ENCODE measurements at places on chromosomes 12 and 14.

DNA sequence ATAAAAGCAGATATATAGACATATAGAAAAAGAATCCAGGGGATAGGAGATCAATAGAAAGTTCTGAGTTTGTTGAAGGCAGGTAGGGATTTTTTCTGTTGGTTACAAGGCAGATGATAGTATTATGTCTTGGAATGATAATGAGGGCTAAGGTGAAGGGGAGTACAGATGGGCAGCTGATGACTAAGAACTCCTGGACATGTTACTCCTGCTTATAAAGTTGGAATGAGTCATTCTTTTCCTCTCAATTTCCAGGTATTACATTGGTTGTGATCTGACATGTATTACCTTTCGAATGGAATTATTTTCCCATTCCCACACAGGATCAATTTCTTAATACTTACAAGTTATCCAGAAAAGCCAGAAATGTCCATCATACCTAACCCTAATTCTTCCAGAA, 545.2 kb upstream of the MGAT4C start:
- DNase-seq, result no peak

GRCh38 chr14:71070169-71070568, 162.9 kb downstream of the PCNX1 start:
- DNase-seq, result no peak

GRCh38 chr12:77494296-77494695, 336.4 kb upstream of the NAV3 start:
- no peak for DNase-seq

GRCh38 chr12:30967026-30967425, 40.5 kb downstream of the TSPAN11 start:
- DNase-seq, result no peak

DNA sequence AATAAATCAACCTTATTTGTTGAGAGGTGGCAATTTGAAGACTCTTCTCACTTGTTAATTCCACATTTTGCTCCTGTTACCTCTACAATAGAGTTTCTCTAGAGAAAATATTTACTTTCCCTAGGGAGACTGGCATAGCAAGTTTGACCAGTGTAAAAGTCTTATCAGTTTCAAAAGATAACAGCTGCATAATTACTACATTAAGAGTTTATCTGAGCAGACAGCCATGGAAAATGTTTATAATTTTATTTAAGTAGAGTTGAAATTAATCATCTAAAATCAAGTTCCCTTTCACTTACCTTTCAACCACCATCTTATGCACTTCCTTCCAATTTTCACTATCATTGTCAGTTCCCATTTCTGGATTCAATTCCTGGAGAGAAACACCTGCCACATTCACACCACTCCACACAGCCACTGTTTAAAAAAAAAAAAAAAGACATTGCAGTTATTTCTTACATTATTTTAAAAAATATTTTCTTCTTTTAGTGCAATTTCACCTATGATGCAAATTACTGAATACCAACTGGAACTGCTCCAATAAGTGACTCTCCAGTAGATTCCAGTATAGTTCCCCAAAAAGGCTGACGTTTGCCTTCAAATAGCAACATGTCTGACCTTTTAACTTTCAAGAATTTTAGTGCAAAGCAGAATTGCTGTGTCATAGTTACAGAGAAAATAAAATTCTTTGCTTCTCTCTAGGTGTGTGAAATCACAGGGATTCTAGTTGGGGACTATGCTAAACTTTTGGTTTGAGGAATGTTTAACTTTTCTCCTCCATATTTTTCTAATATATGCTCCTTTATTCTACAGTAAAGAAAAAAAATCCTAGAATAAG, 19.4 kb downstream of the LDHB start:
- DNase-seq, result no peak

DNA sequence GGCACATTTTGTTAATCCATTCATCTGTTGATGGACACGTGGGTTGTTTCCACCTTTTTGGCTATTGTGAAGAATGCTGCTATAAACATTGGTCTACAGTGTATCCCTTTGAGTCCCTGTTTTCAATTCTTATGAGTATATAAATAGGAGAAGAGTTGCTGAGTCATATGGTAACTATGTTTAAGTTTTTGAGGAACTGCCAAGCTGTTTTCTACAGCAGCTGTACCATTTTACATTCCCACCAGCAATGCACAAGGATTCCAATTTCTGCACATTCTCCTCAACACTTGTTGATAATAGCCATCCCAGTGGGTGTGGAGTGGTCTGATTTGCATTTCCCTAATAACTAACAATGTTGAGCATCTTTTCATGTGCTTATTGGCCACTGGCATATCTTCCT, 6.9 kb upstream of the SVOP start:
- no peak for DNase-seq

DNA sequence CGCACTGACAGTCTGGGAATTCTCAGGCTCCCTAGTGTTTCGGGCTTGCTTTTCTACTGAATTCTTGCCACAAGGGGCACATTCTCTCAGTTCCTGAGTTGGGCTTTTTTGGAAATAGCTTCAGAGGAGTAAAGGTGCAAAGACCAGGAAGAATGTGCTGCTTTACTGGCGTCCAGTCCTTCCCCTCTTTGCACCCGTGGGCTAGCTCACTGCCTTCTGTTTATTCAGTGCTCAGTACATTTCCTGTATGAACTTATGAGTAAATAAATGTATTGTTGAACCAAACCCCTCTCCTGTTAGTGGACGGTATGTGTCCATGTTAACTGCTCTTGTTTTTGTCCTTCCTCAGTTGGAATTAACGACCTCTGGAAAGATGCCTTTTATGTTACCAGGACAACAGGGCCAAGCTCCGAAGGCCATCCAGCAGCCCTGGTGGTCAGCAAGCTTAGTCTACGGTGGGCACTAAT, 24.0 kb downstream of the GSG1 start:
- DNase-seq, result no peak

DNA sequence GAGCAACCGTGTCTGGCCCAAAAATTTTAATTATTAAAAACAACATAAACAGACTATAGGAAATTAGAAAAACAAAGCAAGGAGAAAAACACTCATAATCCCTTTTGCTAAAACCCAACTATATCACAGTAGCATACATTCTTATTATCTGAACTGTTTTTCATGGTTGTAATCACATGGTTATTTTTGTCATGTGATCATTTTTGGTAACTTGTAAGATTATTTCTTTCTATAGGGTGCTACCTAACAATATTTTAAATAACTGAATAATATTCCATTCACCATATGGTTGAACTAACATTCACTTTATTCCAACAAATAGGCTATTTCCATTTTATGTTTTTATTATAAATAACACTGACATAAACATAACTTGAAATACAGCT, 23.0 kb upstream of the HECTD1 start:
- DNase-seq, result no peak

DNA sequence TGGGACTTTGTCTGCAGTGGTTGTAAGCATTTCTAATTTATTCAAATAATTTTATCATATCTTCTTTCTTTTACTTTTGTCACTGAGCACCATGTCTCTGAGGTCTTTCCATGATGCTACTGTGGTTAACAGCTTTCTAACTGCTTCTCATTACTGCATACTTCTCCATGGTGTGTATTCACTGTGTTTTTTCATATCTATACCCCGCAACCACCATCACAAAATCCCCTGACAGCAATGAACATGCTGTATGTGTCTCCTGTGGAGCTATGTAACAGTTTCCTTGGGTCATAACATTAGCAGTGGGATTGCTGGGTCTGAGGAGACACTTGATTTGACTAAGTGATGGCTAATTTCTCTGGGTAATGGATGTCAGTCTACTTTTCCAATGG, 29.2 kb upstream of the CHST11 start:
- DNase-seq, result no peak

GRCh38 chr14:99570544-99571302, 33.3 kb downstream of the CCDC85C start:
- no peak for DNase-seq

- DNase-seq, result no peak
Observed at GRCh38 chr12:47328831-47329545, 249.2 kb upstream of the AMIGO2 start.

DNA sequence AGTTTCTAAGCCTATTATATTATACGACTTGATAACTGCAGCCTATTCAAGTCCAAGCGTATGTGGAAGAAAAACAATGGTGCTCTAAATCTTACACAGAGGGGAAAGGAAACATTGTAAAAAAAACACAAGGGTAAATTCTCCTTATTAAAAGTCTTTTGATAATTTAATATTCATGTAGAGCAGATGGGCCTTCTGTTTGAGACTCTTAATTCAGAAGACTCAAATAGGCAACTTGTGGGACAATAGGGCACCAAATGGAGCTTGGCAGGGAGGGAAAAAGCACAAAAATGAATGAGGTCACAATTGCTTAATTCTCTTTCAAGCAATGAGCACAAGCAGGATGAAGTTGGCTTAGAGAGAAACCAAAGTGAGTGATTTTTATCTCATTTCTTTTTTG, 159.4 kb downstream of the NELL2 start:
- DNase-seq, result no peak

DNA sequence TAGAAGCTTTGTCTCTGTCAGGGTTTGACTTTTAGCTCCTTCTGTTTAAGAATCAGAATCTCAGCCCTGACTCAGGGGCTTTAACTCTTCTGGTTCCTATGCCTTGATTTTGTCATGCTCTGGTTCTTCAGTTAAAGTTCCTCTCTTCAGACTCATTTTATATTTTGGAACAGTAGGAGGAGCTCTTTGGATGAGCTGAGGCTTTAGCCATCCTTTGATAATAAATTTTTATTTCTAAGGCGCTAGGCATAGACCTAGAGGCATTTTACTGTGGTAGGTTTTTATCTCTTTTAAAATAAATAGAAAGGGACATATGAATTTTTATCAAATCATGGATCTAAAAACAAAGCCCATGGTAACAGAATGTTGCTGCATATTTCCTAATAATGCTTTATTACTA, 51.7 kb downstream of the ATP23 start:
- DNase-seq, result no peak

GRCh38 chr12:107378609-107379008, 285.3 kb upstream of the CRY1 start:
- DNase-seq, result no peak

Measured in NCI-H1436 treated with DMSO at 0.1 percent for 48 hours (cell line).